ENCODE measurements at places on chromosomes 4 and X. TPM values are rescaled to one million over a fixed set of nuclear protein-coding genes. Genes with fewer than 3 reads are reported as not detected.
A peak's percentile ranks its signal among the peaks of the same experiment; 100 is the strongest.

- no peak for DNase-seq
Observed at GRCh38 chr4:183610613-183611012, 48.4 kb downstream of the RWDD4 start.

The MAOB gene
- total RNA-seq: under 0.01 TPM

GRCh38 chr4:2798399-2799223 lies 5.7 kb downstream of the SH3BP2 start:
- DNase-seq: peak; percentile 28

- DNase-seq: no peak
Observed at GRCh38 chr4:90127706-90128345, 632 bp downstream of the CCSER1 start.

GRCh38 chrX:97704474-97704873 lies 820.8 kb downstream of the RPA4 start:
- DNase-seq: no peak

DNA sequence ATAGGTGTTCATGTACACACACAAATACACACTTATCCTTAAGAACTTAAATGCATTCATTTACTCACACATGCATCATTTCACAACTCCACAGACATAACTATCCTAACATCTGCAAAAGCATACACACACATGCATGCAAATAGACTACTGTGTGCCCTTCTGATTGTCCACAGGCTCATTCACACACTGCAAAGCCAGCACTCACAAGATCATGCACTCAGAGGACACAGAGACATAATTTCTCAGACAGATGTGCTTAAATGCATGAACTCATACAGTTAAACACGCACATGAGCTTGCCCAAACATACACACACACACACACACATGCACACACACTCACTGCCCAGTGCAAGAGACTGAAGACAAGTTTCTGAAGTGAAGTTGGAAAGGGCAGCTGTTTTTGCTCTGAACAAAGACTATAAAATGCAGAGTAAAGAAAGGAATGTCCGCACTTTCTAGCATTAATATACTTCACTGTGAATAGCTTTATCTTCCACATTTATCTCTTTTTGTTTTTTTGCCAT lies 1018.0 kb upstream of the HS3ST1 start:
- no peak for DNase-seq

All from fibroblast of villous mesenchyme (primary cell).